Lower lobe of right lung (tissue), 2 donors: ENCODE measurements at places on chromosomes 3 and 15. TPM values are rescaled to one million over a fixed set of nuclear protein-coding genes. Genes with fewer than 3 reads are reported as not detected.

The CX3CR1 gene
- total RNA-seq: 14.1 TPM

The LRRIQ4 gene
- not detected for total RNA-seq

The FILIP1L gene
- total RNA-seq: 25.0 TPM

The SAMMSON gene
- total RNA-seq: not detected

- DNase-seq: peak; percentile 46
Observed at GRCh38 chr3:46978381-46978780, 1.1 kb upstream of the NBEAL2 start.

DNA sequence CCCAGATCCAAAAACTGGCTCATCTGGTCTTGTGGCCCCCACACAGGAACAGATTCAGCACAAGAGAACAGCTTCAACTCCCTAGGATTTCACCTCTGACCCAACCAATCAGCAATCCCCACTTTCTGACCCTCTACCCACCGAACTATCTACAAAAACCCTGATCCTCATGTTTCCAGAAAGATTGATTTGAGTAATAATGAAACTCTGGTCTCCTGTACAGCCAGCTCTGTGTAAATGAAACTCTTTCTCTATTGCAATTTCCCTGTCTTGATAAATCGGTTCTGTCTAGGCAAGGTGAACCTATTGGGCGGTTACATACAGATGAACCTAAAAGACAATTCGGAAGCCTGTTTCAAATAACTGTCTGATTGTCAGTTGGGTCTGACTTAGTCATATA is 847.6 kb upstream of the ALCAM start:
- DNase-seq: no peak

DNA sequence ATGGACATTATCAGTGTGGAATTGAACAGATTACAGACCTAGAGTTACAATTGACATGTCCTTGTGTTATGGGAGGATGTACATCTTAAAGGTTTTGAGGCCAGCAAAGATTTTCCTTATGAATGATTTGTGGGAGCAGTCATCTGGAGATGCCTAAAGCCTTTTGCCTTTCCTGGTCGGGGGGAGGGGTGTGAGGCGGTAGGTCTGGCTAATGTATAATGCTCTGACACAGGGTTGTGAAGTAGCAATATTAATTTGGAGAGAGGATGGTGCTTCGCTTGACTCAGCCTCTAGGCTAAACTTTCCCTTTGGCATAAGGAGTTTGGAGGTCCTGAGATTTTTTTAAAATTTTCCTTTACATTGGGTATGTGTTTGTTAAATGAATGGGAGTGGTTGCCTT is 23.3 kb downstream of the FBXO22 start:
- no peak for DNase-seq

DNA sequence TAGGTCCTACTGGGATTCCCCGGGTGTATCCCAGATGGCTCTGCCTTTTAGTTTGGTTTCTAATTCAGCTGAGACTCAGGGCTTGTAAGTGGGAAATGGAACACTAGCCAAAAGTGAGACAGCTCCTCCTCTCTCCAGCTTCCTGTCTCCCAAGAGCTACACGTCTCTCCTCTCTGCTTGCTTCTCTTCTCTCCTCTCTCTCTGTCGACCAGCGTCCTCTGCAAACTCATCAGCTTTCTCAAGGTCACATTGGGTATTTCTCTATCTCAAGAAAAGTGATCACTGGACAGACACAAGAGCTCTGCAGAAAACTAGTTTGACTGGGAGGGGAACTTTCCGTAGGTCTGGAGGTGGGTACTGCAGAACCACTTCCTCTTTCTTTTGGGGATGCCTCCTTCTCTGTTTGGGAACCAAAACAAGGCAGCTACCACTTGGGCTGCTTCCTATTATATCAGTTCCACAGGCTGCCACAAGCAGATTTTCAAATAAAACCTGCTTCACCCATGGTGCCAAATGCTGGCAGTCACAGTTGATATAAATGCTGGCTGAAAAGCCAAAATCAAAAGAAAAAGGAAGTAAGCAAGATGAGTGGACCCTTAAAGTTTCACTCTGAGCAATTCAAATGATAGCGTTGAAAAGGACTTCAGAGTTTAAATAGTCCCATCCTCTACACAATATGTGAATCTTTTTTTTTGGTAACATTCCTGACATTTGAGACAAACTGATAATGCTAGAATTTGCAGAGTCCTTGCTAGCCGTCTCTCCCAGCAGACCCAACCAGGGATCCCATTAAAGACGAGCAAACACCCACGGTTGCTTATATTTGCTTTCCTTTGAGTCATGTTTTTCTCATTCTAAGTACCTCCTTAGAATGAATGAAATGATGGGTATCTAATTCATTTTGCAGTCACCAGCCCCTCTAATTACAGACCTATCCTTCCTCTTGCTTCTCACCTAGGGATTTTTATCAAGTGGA is 7.2 kb upstream of the DYNC1LI1 start:
- no peak for DNase-seq

DNA sequence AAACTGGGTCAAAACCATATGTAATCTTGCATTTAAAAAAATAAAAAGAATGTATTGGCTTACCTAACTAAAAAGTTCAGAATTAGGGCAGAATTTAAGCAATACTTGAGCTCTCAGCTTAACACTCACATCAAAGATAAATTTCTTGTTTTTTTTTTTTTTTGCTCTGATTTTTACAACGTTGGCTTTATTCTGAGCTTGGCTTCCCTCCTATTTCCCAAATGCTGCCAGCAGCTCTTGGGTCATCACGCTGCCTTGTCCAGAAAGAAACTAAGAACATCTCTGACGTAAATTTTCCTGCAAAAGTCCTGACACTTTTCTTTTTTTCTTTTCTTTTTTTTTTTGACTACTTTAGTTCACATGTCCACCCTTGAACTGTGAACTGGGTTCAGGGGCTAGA is 150.6 kb upstream of the TGFBR2 start:
- DNase-seq: no peak

- DNase-seq: no peak
Observed at GRCh38 chr15:59340325-59340724, 32.3 kb downstream of the MYO1E start.

DNA sequence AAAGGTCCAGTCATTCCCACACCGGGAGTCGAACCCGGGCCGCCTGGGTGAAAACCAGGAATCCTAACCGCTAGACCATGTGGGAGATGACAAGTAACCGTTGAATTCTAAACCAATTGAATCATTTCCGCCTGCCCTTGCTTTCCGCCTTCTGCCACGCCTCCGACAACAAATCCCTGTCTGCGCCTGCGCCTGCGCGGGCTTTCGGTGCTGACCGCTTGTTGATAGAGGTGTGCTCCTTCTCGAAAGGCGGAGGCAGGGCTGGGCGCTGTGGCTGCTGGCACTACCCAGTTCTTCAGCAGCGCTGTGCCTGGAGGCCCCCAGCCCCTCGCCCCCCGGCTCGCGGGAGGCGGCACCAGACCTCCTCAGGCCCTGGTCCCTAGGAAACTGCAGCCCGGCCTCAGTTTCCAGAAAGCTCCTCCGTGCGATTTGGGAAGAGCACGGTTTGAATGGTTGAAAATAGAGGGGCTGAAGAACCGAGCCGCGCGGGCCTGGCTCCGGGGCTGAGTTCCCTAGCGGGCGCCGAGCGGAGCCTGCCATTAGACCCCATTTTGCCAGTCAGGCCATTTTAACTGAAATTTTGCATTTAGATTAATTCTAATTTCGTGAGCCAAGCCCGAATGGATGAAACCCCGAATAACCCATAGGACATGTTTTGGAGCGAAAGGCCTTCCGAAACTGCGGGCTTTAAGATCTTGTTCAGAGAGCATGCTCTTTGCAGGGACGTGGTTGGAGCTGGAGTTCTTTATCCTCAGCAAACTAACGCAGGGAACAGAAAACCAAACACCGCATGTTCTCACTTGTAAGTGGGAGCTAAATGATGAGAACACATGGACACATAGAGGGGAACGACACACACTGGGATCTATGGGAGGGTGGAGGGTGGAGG is 219.3 kb upstream of the ATP10A start:
- peak; percentile 97 for DNase-seq

DNA sequence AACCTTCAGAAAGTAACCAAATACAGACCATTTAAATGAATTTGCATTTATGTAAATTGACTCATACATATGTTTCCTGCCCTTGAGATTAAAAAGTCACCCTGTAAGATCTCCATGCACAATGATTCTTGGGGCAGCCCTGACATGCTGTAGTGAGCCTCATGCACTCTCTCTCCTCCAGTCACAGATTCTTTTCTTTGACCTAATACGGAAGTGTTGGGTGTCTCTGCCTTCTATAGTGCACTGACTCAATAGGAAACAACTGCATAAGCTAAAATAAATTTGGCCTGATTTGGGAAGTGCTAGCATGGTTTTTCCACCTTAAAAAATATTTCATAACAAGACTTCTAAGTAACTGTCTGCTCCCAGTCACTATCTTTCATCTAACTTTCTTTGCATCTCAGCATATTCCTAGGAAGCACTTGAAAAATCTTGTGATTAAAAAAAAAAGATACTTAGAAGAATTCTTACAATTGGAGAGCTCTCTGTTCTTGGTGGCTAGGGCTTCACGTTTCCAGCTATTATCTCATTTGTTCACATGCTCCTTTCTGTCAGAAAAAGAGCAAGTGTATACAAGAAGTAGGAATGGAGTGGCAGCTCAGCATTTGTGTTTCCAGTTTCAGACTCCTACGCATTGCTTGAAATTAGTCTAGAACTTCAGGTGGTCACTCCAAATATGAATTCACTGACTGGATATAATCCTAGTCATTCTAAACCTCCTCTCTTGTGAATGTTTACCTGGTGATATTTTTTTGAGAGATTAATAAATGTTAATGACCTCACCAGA is 207.9 kb upstream of the COL8A1 start:
- no peak for DNase-seq

DNA sequence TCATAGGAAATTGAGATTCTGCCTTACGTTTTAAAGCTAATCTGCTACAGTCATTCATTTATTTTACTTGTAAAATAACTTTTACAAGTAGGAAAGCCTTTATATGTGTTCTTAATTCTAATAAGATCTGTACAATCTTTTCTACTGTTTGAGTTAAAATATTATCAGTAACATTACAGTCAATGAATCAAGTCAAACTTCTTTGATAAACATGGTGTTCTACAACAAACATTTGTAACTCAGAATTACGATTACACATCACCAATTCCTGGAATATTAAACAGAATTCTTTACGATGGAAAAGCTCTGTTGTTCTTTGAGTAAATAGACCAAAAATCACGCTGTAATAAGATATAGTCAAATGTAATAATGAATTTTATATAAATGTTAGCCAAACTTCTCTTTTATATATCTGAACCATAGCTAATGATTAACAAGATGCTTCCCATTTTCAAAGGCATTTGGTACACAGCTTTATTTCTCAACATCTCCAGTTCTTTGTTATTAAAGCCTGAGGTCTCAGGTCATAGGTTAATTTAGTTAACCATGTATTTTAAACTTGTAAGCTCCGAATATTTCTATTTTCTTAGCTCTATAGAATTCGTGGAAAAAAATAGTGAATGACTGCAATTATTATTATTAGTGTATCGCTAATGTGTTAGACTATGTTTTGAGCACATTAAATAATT is 232.4 kb downstream of the NAALADL2 start:
- no peak for DNase-seq

DNA sequence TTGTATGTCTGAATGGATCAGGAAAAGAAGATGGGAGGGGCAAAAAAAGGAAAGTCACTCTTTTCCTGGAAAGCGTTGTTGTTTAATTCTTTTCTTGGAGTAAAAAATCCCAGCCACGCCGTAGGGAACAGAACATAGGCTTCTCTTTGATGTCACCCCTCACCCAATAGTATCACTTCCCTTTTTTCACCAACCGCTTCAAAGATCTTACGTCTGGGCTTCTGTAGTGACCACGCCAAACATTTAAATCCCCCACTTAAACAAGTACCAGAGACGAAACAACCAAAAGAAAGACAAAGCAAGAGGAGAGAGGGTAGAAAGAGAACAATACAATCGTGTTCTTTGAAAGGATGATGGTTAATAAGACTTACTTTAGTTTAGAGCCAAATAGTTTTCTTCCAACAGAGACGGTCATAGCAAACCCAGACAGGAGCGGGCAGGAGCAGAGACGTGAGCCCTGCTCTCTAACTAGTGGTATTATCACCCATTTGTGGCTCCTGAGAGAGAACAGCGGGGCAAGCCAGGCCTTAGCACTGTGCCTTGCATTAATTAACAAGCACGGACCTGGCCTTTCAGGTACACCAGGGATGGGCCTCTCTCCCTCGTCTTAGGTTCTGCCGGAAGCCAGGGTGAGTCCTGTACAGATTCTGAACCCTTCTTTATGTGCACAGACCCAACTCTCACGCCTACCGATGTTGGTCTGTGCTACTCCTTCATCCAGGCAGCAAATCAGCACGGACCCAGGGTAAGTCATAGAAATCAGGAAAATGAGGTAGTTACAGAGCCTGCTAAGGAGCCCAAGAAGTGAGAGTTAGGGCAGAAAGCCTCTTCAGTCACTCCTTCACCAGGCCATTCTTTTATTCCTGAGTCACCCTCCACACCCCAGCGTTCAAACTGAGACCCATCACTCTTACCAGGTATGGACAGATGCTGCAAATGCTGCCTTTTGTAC is 28.2 kb upstream of the BCL6 start:
- DNase-seq: no peak

DNA sequence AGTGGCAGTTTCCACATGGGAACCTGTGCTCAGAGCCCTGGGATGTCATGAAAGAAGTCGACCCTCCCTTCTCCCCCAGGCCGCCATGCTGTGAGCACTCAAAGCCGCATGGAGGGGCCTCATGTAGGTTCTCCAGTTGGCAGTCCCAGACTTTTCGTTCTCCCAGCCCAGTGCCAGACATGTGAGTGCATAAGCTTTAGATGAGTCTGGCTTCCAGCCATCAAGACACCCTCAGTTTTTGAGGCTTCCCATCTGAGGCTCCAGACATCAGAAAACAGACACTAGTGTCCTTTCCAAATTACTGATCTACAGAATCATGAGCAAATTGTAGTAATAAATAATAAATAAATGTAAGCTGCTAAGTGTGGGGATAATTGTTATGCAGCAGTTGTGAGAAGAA is 136.5 kb upstream of the AGBL1 start:
- no peak for DNase-seq

- no peak for DNase-seq
Observed at GRCh38 chr3:99945328-99945995, 127.8 kb downstream of the CMSS1 start.

- no peak for DNase-seq
Observed at GRCh38 chr3:78476076-78476475, 1291.7 kb downstream of the ROBO1 start.

GRCh38 chr3:167030082-167030725 is 349.9 kb downstream of the ZBBX start:
- no peak for DNase-seq

DNA sequence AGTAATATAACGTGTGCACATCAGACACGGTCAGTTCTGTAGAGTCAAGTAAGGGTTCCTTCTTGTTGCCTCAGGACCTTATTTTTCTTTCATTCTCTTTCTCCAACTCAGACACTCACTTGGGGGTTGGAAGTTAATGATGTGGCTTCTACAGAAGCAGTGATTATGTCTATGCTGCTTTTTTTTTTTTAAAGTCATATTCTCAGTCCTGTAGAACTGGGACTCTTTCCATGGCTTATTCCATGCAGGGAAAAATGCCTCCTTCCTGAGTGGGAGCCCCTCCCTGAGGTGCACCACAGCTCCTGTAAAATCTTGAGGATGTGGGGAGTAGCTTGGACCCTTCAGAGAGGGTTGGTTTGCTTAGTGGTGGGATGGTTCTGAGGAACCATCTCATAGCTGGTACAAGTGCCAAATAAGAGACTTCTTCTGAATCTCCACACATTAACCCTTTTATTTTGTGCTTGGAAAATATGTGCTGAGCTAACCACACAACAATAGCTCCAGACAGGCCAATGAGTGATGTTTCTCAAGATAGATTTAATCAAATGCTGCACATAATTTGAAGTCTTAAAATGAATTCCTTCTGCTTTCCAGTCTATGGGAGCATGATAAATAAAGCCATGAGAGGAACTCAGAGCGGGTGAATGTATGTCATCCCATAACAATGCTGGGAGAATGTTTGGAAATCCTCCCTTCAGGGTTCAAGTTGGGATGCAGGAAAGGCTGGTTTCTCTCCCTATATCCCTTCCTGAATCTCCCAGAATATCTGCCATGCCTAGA is 23.3 kb upstream of the FSTL1 start:
- no peak for DNase-seq
